SHP77 (cell line): ENCODE measurements at places on chromosomes 12 and 14.
A peak's percentile ranks its signal among the peaks of the same experiment; 100 is the strongest.

DNA sequence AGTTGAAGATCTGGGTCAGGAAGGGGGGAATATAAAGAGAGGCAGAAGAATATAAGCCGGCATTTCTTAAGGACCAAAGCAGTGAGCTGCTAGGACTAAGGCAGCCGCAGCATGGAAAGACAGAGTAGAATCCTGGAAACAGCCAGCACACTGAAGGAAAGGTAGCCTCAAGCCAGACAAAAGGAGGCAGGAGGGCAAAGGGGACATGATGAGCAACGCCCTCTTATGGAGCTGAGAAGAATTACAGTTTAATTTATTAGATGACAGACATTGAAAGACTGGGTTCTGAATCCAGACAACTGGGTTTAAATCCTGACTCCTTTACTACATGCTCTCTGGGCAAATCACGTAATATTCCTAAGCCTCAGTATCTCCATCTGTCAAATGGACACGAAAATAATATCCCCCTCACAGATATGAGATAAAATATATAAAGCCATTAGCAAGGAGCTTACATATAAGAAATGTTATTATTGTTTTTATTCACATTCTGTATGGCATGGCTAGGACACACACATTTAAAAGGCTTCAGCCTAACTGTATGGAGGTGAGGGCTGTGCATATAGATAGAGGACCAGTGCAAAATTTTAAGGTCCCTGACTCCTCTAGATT is 8.1 kb upstream of the PCED1B start:
- DNase-seq, result peak; percentile 44

DNA sequence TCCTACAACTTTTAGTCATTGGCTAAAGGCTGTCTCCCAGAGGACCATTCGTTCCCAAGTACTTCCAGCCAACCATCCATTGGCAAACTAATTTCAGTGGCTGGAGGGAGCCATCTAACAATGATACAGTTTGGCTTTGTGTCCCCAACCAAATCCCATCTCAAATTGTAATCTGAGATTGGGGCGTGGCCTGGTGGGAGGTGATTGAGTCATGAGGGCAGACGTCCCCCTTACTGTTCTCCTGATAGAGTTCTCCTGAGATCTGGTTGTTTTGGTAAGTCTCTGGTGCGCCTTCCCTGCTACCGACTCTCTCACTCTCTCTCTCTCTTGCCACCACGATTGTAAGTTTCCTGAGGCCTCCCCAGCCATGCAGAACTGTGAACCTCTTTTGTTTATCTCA is 99.7 kb upstream of the FUT8 start:
- DNase-seq, result no peak

- DNase-seq, result no peak
These were observed 105.8 kb upstream of the ATXN7L3B start for GRCh38 chr12:74431801-74432200.

DNA sequence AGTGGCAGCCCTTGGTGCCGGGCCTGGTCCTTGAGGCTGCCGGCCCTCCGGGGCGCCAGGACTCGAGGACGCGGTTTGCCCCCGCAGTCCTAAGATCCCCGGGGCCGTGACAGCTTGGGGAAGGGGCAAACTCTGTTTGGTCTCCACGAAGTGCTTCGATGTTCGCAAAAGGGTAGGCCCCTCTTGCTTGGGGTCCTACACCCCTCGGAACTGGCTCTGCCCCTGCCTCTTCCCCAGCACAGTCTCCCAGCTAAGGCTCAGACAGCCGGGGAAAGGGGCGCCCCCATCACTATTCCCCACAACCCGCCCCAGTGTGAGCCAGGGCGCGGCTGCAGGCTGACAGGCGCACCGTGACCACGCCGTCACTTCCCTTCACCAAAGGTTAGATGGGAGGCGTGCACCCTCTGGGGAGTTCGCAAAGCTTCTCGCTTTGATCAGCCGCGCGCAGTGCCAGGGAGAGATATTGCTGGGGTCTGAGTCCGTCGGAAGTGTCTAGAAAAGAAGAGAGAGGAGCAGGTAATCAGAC is 7.2 kb upstream of the OTX2 start:
- no peak for DNase-seq

DNA sequence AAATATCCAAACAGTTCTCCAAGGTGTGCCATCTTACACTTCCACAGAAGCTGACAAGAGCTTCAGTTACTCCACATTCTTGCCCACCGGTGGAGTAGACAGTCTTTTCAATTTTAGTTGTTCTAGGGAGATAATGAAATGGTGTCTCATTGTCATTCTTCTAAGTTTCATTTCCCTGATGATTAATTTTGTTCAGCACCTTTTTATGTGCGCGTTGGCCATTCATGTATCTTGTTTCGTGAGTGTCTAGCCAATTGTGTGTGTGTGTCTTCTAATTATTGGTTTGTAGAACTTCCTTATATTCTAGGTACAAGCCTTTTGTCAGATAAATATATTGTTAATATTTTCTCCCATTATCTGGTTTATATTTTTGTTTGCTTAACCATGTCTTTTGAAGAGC is 63.1 kb downstream of the GLT1D1 start:
- DNase-seq, result no peak

- no peak for DNase-seq
These were observed 2.0 kb upstream of the PELI2 start for GRCh38 chr14:56115976-56116893.

- no peak for DNase-seq
These were observed 50.8 kb downstream of the RPS6KA5 start for GRCh38 chr14:91009501-91010152.

DNA sequence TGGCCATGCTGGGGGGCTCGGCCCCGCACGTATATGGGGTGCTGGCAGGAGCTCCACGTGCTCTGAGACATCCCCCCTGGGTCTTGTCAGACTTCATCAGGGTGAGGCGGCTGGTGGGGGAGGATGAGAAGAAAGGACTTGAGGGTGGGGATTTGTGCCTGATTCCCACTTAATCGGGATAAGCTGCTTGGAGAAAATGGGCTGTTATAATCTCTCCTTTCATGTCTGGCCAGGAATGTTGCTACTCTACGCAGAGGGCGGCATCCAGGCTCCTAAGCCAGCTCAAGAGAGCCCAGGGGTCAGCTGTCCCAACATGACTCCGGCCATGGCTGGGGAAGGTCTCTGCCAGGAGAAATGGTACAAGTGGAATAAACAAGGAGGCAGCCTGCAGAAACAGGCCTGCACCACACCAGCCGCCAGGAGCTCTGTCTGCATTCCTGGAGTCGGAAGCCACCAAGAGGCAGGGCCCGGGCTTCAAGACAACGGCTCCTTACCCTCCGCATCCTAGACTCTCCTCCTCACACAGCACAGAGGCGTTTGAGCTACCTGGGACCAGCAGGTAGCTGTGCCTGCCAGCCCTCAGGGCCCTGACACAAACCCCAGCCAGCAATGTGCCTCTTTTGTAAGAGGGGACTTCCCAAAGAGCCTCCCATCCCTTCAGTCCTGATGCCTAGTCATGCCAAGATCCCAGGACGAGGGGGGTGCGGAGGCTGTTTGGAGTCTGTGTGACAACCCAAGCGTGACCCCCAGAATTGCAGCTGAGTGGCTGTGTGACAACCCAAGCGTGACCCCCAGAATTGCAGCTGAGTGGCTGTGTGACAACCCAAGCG is 195.8 kb upstream of the DIO3 start:
- no peak for DNase-seq

GRCh38 chr12:119201789-119202543 is 23.2 kb downstream of the HSPB8 start:
- no peak for DNase-seq

DNA sequence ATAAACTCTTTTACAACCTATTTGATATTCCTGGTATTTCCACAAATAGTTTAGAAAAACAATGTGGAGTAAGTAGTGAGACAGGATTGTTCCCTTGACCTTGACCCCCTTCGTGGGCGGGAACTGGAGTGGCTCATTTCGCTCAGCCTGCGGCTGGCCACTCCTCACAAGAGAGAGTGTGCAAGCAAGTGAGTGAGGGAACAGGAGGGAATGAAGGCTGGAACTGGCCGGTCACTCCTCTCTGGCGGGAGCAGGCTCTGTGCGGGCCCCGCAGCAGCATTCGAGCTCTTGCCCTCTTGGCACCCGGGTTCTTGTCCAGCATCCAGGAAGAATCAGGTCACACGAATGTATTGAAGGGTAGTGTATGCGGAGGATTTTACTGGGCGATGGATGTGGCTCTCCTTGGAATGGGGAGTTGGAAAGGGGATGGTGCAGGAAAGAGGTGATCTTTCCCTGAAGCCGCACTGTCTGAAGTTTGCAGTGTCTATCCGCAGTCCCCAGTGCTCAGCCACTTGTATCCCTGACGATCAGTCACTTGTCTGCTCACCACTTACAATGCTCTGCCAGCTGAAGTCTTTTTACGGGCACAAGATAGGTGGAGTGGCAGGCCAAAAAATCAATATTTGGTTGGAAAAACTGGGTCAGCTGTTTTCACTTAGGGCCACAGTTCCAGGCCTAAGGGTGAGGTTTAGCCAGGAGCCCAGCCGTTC is 28.0 kb upstream of the TXNRD1 start:
- DNase-seq, result peak; percentile 55

DNA sequence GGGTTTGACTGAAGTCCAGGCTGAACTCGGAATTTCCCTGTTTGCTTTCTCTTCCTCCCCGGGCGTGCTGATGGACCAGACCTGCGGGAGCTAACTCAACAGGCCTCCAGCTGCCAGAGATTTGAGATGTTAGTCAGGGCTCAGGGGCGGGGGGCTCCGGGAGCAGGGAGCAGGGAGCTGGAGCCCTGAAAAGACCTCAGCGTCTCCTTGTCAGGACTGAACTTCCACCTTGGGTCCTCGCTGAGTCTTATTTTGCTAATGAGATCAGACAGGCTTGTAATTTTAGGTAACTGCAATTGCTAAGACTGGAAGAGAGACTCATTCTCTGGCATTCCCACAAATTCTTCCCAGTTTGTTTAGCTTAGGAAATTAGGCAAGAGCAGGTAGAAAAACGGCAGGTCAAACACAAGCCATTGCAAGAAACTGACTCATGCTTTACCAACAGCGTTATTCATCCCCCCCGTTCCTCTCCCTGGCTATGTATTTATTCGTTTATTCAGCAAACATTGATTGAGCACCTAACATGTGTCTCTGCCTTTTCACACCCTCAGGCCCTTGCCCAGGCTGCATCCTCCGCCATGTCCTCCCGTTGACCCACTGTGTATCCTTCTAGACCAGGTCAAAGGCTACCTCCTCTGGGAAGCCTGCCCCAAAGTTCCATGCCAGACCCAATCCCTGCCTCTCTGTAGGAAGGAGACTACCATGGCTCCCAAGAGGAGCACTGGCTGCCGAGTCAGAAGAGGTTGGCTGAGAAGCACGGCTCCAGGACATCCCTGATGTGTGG is 80.4 kb upstream of the DIO3 start:
- DNase-seq, result no peak

GRCh38 chr14:81519200-81520011 is 14.2 kb downstream of the SEL1L start:
- DNase-seq, result no peak

- no peak for DNase-seq
These were observed 103.2 kb downstream of the SINHCAF start for GRCh38 chr12:31222620-31223222.

GRCh38 chr14:92309968-92310530 is 12.9 kb upstream of the SLC24A4 start:
- no peak for DNase-seq
